Mesothelial cell of epicardium (in vitro differentiated cells): ENCODE measurements at places on chromosomes 12 and 14.

DNA sequence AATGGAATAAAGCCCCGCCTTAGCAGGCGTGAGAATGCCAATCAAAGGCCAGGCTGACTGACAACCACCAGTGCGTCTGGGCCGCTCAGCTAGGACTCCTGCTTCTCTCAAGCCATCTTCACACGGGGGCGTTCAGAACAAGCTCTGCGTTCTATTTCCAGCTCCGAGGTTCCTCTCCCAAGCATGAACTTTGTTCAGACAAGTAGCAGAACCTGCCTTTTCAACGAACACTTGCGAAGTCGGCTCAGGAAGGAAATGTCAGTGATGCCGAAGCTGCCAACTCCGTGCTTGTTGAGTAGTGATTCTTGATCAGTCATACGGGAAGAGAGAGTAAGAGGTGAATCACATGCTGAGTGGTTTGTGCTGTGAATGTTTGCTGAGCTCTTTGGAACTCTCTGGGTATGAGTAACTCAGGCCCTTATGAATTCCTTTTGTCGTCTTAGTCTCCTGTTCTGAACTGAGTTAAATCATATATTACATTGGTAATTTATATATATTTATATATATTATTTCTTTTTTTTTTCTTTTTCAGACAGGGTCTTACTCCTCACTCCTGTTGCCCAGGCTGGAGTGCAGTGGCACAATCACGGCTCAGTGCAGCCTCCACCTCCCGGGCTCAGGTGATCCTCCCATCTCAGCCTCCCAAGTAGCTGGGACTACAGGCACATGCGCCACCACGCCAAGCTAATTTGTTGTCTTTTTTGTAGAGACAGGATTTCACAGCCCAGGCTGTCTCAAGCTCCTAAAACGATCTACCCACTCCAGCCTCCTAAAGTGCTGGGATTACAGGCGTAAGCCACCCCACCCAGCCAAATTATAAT, 29.4 kb upstream of the BCL7A start:
- DNase-seq = no peak

DNA sequence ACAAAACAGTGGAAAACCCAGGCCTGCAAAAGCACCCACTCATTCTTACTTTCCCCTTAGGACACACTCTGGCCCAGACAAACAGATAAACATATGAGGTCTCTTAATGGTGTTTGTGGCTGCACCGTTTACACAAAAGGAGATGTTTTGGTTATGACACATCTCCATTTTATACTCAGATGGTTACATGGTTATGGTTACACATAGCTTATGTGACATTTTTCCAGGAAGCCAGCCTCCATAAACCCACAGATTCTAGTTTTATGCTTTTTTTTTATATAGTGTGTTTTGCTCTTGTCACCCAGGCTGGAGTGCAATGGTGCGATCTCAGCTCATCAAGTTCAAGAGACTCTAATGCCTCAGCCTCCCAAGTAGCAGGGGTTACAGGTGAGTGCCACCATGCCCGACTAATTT, 3.5 kb upstream of the KLRD1 start:
- no peak for DNase-seq

DNA sequence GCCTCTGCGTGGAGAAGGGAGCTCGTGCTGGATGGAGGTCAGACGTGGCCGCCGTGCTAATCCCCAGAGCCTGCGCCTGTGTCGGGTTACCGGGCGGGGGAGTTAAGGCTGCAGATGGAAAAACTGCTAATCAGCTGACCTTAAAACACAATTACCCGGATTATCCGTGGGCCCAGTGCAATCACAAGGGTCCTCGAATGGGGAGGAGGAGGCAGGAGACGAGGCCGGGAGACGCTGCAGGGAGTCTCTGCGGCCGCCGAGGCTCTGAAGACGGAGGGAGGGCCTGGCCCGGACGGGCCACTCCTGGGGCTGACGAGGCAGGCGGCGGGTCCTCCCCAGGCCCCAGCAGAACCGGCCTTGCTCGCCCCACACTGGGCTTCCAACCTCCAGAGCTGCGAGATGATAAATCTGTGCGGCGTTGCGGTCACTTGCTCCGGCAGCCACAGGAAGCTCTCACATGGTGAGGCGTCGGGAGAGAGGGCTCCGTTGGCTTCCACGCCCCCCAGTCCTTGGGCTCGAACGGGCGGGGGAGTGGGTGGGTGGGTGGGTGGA, 32.9 kb upstream of the FBRSL1 start:
- DNase-seq = no peak

DNA sequence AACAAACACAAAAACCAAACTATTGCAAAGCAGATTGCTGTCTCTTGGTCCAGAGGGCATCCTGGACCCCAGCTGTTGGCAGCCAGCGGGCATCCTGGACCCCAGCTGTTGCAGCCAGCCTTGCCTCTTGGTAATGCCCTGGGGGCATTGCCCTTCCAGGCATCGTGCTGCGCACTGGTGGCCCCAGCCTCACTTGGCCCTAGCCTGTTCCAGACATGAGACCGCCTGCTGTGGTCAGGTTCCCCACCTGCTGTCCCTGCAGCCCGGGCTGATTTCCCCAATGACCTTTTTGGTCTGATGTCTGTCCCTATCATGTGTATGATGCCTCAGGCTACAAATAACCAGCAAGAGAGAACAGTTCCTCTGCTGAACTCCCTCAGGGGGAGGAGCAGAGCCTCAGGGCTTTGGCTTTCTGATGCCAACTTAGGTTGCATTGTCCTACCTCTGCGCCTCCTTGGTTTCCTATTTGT, 20.8 kb downstream of the MLXIP start:
- DNase-seq = no peak

DNA sequence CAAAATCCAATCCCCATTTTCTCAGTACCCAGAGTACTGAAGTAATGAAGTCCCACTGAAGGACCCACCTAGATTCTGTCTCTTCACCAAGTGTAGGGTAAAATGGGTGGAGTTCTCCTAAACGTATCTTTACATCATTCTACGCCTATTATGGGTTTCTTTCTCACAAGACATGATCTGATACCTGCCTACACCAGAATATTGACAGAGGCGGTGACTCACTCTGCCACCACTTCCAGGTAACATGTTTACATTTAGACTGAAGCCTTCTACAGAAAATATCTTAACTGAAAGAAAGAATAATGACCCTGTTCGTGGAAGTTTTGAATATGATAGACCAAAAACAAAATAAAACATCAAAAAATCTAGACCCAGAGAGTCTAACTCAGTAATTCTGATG, 89.8 kb downstream of the BTG1 start:
- DNase-seq = no peak

GRCh38 chr14:66104486-66104885, 381.7 kb upstream of the CCDC196 start:
- no peak for DNase-seq

GRCh38 chr12:58920102-58920960, at the start of gene LRIG3:
LRIG3 (minus strand) TSS chr12:58920504; CDS start chr12:58920235, 269 bp downstream.
- DNase-seq = peak; percentile 90

- no peak for DNase-seq
Measured at GRCh38 chr12:27199638-27200300, 44.3 kb upstream of the STK38L start.

- no peak for DNase-seq
Measured at GRCh38 chr12:8996682-8997405, 7.5 kb downstream of the KLRG1 start.

- no peak for DNase-seq
Measured at GRCh38 chr14:22112004-22112403, 438.4 kb upstream of the OR4E1 start.

DNA sequence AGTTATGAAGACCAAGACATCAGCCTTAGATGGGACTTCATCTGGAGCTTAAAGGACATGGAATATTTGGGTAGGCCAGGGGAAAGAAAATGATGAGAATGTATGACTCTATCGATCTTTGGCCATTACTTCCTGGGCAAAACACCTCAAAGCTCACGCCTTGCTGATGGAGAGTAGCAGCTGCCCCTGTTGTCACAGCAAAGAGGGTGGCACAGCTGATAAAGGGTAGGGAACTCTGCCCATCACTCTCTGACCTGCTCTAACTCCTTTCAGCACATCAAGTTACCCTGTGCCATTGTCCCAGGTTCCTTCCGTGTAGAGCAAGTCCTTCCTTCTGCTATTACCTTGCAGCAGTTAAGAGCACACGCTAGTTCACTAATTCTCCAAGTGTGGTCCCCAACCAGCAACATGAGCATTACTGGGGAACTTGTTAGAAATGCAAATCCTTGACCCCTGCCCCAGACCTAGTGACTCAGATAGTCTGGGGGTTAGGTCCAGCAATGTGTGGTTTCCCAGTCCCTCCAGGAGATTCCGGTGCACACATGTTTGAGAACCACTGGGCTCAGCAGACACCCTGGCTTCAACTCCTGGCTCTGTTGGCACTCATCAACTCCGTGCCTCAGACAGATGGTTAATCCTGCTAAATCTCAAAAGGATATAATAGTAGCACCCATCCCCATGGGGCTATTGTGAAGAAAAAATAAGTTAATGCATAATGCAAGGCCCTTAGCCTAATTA, 93.7 kb upstream of the EEA1 start:
- DNase-seq = no peak
